ENCODE measurements at places on chromosomes 3 and 15.

GRCh38 chr3:127821394-127821793 is 921 bp downstream of the MGLL start:
- DNase-seq: no peak

GRCh38 chr3:149673393-149673792 is 15.6 kb upstream of the WWTR1 start:
- no peak for DNase-seq

- DNase-seq: no peak
These were observed 11.2 kb upstream of the LIPC start for GRCh38 chr15:58420579-58421043.

GRCh38 chr3:72185549-72186399 is 400.8 kb upstream of the PROK2 start:
- DNase-seq: no peak

- no peak for DNase-seq
These were observed 535 bp downstream of the C2CD4B start for GRCh38 chr15:62164396-62165103.

- DNase-seq: no peak
These were observed 35.9 kb downstream of the SLC6A6 start for GRCh38 chr3:14438262-14438661.

DNA sequence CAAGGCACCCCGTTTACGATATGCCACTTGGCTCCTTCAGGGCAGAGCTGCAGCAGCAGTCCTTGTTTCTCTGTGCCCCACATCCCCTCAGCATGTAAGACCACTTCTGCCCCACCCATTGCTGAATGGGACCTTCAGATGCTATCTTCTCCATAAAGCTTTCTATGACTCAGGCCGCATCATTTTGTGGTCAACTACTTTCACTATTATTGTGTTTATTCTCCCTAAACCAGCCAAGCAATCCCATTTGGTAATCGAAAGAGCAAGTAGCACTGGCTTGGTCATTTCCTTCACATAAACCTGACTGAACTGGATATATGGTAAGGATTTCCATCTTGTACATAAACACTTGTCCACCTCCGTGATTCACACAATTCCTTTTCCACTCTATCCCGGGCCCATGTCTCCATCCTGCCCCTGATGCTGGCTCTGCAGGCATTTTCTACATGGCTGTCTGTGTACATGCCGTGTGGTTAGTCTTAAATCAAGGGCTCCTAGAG is 25.7 kb downstream of the LIPC start:
- no peak for DNase-seq

DNA sequence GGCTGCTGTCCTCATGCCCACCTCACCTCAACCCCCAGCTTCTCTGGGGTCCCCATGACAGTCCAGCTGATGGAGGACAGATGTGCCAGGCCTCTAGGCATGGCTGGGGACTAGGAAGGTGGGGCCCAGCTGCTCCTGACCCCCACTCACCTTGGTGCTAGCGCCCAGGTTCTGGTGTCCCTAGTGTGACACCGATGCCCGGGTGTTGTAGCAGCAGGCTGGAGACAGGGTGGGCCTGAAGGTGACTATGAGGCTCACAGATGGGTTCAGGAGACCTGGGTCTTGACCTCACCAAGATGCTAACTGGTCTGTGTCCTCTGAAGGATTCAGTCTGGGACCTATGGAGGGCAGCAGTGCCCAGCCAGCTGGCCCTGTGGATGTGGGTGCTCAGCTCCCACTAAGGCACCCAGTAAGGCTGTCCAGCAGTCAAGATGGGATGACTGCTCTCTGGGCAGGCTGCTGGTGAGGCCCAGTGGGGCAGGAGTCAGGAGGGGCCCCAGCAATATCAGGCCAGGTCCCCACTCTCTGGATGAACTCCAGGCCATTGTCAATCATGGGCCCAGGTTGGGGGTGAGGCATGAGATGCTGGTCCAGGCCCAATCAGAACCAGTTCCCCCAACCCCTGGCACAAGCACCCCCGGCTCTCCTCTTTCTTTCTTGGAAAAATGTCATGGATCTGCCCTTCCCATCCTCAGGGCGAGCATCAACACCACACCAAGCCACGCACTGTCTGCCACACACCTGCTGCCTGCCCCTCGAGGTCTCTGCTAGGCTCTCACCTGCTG is 33.0 kb downstream of the ALDH1L1 start:
- no peak for DNase-seq

GRCh38 chr15:59797756-59798604 is 108.9 kb upstream of the BNIP2 start:
- DNase-seq: no peak

- no peak for DNase-seq
These were observed 3.8 kb downstream of the FAM43A start for GRCh38 chr3:194689493-194689944.

Measured in activated T-helper 1 cell treated with Interleukin-2 at 50 U/mL for 16 hours (primary cell).